GM12865 (cell line): ENCODE measurements at places on chromosomes 16 and 17.
A peak's percentile ranks its signal among the peaks of the same experiment; 100 is the strongest.

- DNase-seq: no peak
Measured at GRCh38 chr17:64540118-64540776, 33.5 kb downstream of the CEP95 start.

GRCh38 chr17:17182598-17183136, 23.5 kb downstream of the PLD6 start:
- DNase-seq: no peak

DNA sequence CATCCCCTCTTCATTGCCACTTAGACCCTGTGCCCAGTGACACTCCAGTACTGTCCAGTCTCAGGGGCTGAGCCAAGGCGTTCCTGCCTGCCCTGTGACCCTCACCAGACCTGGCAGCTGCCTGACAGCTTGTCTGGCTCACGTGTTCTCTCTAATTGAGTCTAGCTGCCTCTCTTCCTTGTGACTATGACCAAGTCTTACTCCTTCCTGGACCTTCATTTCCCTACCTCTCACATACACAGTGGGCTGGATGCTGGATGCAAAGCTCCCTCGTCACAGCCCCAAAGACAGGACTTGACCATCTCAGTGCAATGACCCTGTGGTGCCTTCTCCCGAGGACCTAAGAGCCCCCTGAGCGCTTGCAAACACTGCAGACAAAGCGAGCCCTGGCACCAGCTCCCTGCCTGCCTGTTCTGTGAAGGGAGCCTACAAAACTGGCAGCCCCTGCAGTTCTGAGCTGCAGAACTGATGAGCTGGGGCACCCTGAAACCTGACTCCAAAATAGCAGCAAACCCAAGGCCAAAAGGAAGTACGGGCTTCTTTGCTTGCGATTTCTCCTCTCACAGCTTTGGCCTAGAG, 1.7 kb downstream of the DEXI start:
- peak; percentile 40 for DNase-seq

DNA sequence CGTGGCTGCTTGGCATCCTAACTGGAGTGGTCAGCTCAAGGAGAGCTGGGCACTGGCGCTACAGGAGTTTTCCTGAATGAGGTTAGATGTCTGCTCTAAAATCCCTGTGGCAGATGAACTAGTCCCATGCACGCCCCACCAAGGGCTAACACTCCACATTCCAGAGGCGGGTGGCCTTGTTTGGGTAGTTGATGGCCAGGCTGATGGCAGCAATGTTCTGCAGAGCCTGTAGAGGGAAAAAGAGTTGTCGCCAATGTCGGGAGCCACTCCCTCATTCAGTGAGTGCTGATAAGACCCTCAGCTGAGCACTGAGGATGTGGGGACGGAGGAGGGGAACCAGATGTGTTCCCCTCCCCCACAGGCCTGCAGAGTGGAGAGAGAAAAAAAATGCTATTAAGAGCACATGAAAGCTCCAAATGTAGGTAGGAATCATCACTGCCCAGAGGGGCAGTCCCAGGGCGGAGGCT, 42.5 kb upstream of the ATP2A3 start:
- no peak for DNase-seq

GRCh38 chr17:27466376-27466742, 10.1 kb downstream of the KSR1 start:
- DNase-seq: peak; percentile 51

GRCh38 chr17:55301521-55302406, 37.0 kb downstream of the HLF start:
- no peak for DNase-seq

GRCh38 chr16:68762996-68763756, 26.1 kb downstream of the CDH1 start:
- no peak for DNase-seq
